Naive thymus-derived CD4-positive, alpha-beta T cell (primary cell): ENCODE measurements at places on chromosomes 6 and 20. TPM values are rescaled to one million over a fixed set of nuclear protein-coding genes. Genes with fewer than 3 reads are reported as not detected.

GRCh38 chr6:15775741-15776140, 112.9 kb upstream of the DTNBP1 start:
- no peaks in the 10 kb centered on the region for H3K27me3 ChIP-seq
- no peak for DNase-seq
- no peak overlapping the region for H3K4me3 ChIP-seq
- no peaks in the 10 kb centered on the region for H3K36me3 ChIP-seq
- no peaks in the 10 kb centered on the region for H3K4me1 ChIP-seq
- no peak overlapping the region for H3K27ac ChIP-seq

GRCh38 chr20:1423625-1424106, 30.8 kb upstream of the FKBP1A start:
- H3K4me3 ChIP-seq = no peak overlapping the region
- H3K27me3 ChIP-seq = no peaks in the 10 kb centered on the region
- H3K4me1 ChIP-seq = no peaks in the 10 kb centered on the region
- H3K27ac ChIP-seq = no peak overlapping the region
- DNase-seq = no peak

GRCh38 chr20:33362898-33363297, 38.4 kb downstream of the CDK5RAP1 start:
- H3K4me1 ChIP-seq = no peaks in the 10 kb centered on the region
- DNase-seq = no peak
- H3K27me3 ChIP-seq = no peaks in the 10 kb centered on the region
- H3K36me3 ChIP-seq = peaks cover 12% of the 10 kb centered on the region
- H3K4me3 ChIP-seq = no peak overlapping the region

GRCh38 chr20:21762646-21763045, 57.2 kb downstream of the PAX1 start:
- H3K4me3 ChIP-seq = no peak overlapping the region
- no peaks in the 10 kb centered on the region for H3K27me3 ChIP-seq
- no peaks in the 10 kb centered on the region for H3K4me1 ChIP-seq
- no peak for DNase-seq

GRCh38 chr20:35334311-35335101, 42.3 kb upstream of the FAM83C start:
- H3K27me3 ChIP-seq = no peaks in the 10 kb centered on the region
- H3K36me3 ChIP-seq = no peaks in the 10 kb centered on the region
- DNase-seq = no peak
- H3K4me1 ChIP-seq = no peaks in the 10 kb centered on the region
- H3K4me3 ChIP-seq = no peak overlapping the region

- H3K27me3 ChIP-seq = no peaks in the 10 kb centered on the region
- no peak for DNase-seq
- H3K27ac ChIP-seq = no peak overlapping the region
- no peaks in the 10 kb centered on the region for H3K4me1 ChIP-seq
Measured at GRCh38 chr6:37473364-37474095, 26.2 kb downstream of the CCDC167 start.

GRCh38 chr6:89887452-89888137, 6.7 kb upstream of the GJA10 start:
- H3K36me3 ChIP-seq = no peaks in the 10 kb centered on the region
- H3K27me3 ChIP-seq = no peaks in the 10 kb centered on the region
- no peak for DNase-seq
- H3K4me3 ChIP-seq = no peak overlapping the region
- no peaks in the 10 kb centered on the region for H3K4me1 ChIP-seq

GRCh38 chr6:165663736-165664558, 906 bp upstream of the PDE10A start:
- no peaks in the 10 kb centered on the region for H3K4me1 ChIP-seq
- no peak overlapping the region for H3K4me3 ChIP-seq
- no peak for DNase-seq
- no peaks in the 10 kb centered on the region for H3K27me3 ChIP-seq
- no peak overlapping the region for H3K27ac ChIP-seq
- H3K36me3 ChIP-seq = no peaks in the 10 kb centered on the region

- peak overlapping the region; percentile 45 for H3K4me3 ChIP-seq
- no peak overlapping the region for H3K27ac ChIP-seq
- peak; percentile 42 for DNase-seq
- no peaks in the 10 kb centered on the region for H3K27me3 ChIP-seq
- no peaks in the 10 kb centered on the region for H3K36me3 ChIP-seq
Measured at GRCh38 chr6:27791182-27791943, 120.8 kb downstream of the OR2B2 start.

DNA sequence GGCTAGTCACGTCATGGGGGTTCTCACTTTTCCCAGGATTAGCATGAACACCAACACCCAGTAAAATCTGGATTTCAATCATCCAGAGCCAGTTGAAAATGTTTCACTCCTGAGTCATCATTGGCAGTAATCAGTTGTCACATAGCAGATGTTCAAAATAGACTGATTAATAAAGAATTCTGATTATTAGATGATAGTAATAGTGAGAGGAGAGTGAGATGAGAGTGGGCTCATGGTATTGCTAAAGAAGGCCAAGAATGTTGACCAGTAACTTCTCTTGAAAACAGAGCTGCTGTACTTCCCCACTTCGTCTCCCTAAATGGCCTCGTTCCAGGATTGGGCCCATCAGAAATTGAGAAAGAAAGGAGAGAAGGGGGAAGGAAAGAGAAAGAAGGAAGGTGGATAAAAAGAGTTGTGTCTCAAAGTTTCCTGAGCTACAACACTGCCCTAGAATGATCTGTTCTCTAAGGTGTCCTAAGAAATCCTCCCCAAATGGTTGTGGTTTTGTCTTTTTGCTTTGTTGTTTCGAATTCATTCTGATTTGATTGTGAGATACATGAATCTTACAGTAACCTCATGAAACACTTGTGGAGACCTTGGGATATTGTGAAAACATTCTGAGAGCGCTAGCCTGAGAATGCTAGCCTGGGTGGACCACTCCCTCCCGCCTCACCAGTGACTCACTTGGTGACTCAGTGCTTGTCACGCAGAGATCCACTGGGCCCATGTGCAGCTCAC, 502.2 kb upstream of the JARID2 start:
- H3K36me3 ChIP-seq = no peaks in the 10 kb centered on the region
- H3K27me3 ChIP-seq = no peaks in the 10 kb centered on the region
- peaks cover 3% of the 10 kb centered on the region for H3K4me1 ChIP-seq

GRCh38 chr20:60123096-60123495, 164.9 kb downstream of the CDH26 start:
- H3K4me1 ChIP-seq = no peaks in the 10 kb centered on the region
- no peaks in the 10 kb centered on the region for H3K36me3 ChIP-seq
- DNase-seq = no peak

GRCh38 chr6:31190488-31190887, 20.0 kb upstream of the POU5F1 start:
- no peak overlapping the region for H3K4me3 ChIP-seq
- no peaks in the 10 kb centered on the region for H3K27me3 ChIP-seq
- H3K4me1 ChIP-seq = no peaks in the 10 kb centered on the region
- peaks cover 11% of the 10 kb centered on the region for H3K36me3 ChIP-seq
- H3K27ac ChIP-seq = no peak overlapping the region

GRCh38 chr20:7912551-7912950, 27.7 kb downstream of the HAO1 start:
- no peak for DNase-seq
- H3K27ac ChIP-seq = no peak overlapping the region
- no peaks in the 10 kb centered on the region for H3K36me3 ChIP-seq
- H3K4me3 ChIP-seq = no peak overlapping the region
- H3K4me1 ChIP-seq = no peaks in the 10 kb centered on the region

- no peak for DNase-seq
- H3K4me1 ChIP-seq = peaks cover 22% of the 10 kb centered on the region
- H3K27ac ChIP-seq = peak overlapping the region; percentile 43
- no peaks in the 10 kb centered on the region for H3K36me3 ChIP-seq
- no peak overlapping the region for H3K4me3 ChIP-seq
Measured at GRCh38 chr6:25026723-25027122, 91.0 kb upstream of the RIPOR2 start.

GRCh38 chr6:70041411-70041810, 175.1 kb downstream of the COL19A1 start:
- H3K4me1 ChIP-seq = no peaks in the 10 kb centered on the region
- no peaks in the 10 kb centered on the region for H3K36me3 ChIP-seq
- H3K4me3 ChIP-seq = no peak overlapping the region
- no peak overlapping the region for H3K27ac ChIP-seq

DNA sequence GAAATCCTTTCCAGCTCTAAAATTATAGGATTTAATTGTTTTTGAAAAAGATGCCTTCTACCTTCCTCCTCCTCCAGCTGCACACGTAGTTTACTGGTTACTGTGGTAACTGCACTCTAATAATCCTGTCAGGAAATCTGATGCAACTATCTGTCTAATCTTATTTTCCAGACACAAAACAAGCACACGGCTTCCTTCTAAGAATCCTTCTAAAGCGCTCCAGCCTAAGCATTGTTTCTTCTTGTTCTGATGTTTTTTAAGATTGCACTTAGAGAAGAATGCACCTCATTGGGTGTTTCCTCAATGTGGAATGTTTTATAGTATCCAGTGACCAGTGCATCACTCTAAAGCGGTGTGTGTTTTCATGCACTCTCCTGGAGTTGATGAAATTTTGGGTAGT, 63.6 kb downstream of the CARMIL1 start:
- no peaks in the 10 kb centered on the region for H3K36me3 ChIP-seq
- no peak for DNase-seq
- H3K4me3 ChIP-seq = no peak overlapping the region
- no peak overlapping the region for H3K27ac ChIP-seq
- no peaks in the 10 kb centered on the region for H3K4me1 ChIP-seq
- H3K27me3 ChIP-seq = no peaks in the 10 kb centered on the region

DNA sequence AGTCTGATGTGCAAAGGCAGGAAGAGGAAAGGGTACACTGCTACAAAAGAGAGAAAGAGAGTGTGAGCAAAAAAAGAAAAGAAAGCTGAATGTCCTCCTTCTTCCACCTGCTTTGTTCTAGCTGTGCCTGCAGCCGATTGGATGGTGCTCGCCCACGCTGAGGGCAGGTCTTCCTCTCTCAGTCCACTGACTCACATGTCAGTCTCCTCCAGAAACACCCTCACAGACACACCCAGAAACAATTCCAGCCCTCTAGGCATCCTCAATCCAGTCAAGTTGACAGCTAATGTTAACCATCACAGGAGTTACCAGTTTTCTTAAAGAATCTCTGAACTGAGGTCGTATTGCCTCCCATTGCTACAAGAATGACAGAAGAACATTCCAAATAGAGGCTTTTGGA, 411.9 kb upstream of the SASH1 start:
- H3K36me3 ChIP-seq = no peaks in the 10 kb centered on the region
- H3K27ac ChIP-seq = no peak overlapping the region
- DNase-seq = no peak
- no peak overlapping the region for H3K4me3 ChIP-seq

DNA sequence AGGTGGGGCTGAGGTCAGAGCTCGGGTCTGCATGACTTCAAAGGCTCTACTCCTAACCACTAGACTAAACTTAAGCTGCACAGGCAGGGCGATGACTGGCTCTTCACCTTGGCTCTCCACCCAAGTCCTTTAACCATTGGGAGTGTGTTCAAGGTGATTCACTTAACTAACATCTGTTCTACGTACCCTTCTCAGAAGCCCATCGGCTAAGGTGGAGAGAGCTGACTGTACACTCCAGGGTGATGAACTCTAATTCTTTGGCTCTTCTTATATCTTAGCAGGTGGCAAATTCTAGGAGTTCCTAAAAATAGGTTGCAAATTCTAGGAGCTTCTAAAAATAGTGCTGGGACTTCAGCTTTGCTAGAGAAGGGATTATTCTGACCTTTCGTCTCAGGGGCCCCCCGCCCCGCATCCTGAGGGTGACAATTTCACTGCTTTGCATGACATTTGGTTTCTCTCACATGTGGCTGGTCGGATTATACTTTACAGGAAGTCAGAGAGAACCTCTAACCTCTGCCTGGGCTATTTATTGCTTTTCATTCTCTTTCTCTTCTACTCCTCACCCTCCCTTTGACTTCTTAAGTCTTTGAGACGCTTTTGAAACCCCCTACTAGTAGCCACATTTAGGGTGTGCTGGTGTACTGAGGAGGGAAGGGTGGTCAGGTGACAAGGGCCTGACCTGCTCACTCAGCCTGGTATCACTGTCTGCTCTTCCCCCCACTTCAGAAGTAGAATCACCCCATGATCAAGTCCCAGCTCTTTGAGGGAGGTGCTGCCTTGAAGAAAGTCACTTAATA, 55.5 kb downstream of the PRDM1 start:
- H3K4me3 ChIP-seq = peak overlapping the region; percentile 11
- no peaks in the 10 kb centered on the region for H3K27me3 ChIP-seq
- DNase-seq = no peak
- no peaks in the 10 kb centered on the region for H3K36me3 ChIP-seq

- H3K27me3 ChIP-seq = no peaks in the 10 kb centered on the region
- no peak overlapping the region for H3K4me3 ChIP-seq
- H3K36me3 ChIP-seq = peaks cover 8% of the 10 kb centered on the region
- no peaks in the 10 kb centered on the region for H3K4me1 ChIP-seq
Measured at GRCh38 chr20:50559149-50559548, 49.0 kb downstream of the PTPN1 start.

- no peaks in the 10 kb centered on the region for H3K4me1 ChIP-seq
- H3K4me3 ChIP-seq = no peak overlapping the region
- no peak for DNase-seq
Measured at GRCh38 chr20:51174536-51174935, 151.6 kb upstream of the KCNG1 start.

- no peaks in the 10 kb centered on the region for H3K27me3 ChIP-seq
- H3K36me3 ChIP-seq = no peaks in the 10 kb centered on the region
Measured at GRCh38 chr6:25017486-25017885, 81.7 kb upstream of the RIPOR2 start.

DNA sequence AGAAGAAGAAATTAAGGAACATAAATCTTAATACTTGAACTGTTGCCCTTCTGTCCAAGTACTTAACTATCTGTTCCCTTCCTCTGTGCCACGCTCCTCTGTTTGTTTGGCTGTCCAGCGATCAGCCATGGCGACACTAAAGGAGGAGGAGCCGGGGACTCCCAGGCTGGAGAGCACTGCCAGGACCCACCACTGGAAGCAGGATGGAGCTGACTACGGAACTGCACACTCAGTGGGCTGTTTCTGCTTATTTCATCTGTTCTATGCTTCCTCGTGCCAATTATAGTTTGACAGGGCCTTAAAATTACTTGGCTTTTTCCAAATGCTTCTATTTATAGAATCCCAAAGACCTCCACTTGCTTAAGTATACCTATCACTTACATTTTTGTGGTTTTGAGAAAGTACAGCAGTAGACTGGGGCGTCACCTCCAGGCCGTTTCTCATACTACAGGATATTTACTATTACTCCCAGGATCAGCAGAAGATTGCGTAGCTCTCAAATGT, 17.1 kb downstream of the IRF4 start:
- H3K4me1 ChIP-seq = peaks cover 17% of the 10 kb centered on the region
- H3K27ac ChIP-seq = no peak overlapping the region
- no peak for DNase-seq
- H3K36me3 ChIP-seq = no peaks in the 10 kb centered on the region
- H3K27me3 ChIP-seq = no peaks in the 10 kb centered on the region
- no peak overlapping the region for H3K4me3 ChIP-seq

SLC16A10 gene
- polyA plus RNA-seq = 10.6 TPM

FAM110A gene
- 6.6 TPM for polyA plus RNA-seq

SIGLEC1 gene
- polyA plus RNA-seq = not detected

GLO1 gene
- polyA plus RNA-seq = 68.2 TPM

ZC2HC1B gene
- polyA plus RNA-seq = not detected

BPIFB4 gene
- polyA plus RNA-seq = not detected

WFDC5 gene
- polyA plus RNA-seq = not detected

CLDN20 gene
- not detected for polyA plus RNA-seq

C6orf118 gene
- polyA plus RNA-seq = not detected

SNAI1 gene
- polyA plus RNA-seq = 0.34 TPM

HMGCLL1 gene
- not detected for polyA plus RNA-seq

UBD gene
- polyA plus RNA-seq = not detected

CST1 gene
- polyA plus RNA-seq = not detected

COMMD7 gene
- 141 TPM for polyA plus RNA-seq

SNRNP48 gene
- polyA plus RNA-seq = 10.7 TPM

PNLDC1 gene
- not detected for polyA plus RNA-seq

TCFL5 gene
- polyA plus RNA-seq = 1.9 TPM

COL10A1 gene
- 0.33 TPM for polyA plus RNA-seq

MOCS1 gene
- 1.0 TPM for polyA plus RNA-seq
